ENCODE measurements at places on chromosomes 3 and 15. TPM values are rescaled to one million over a fixed set of nuclear protein-coding genes. Genes with fewer than 3 reads are reported as not detected.

Gene DPPA2
- total RNA-seq: not detected

Gene ST8SIA2
- 7.8 TPM for total RNA-seq

Gene CCDC33
- 0.52 TPM for total RNA-seq

Gene RETNLB
- not detected for total RNA-seq

Gene HGD
- total RNA-seq: not detected

Gene ADCY5
- total RNA-seq: 6.8 TPM

Gene STXBP5L
- total RNA-seq: not detected

Gene PLD1
- 31.3 TPM for total RNA-seq

Gene ISLR2
- total RNA-seq: 2.1 TPM

Gene CLDN11
- total RNA-seq: 1.6 TPM

Gene HCLS1
- total RNA-seq: 9.4 TPM

Gene STAB1
- 67.3 TPM for total RNA-seq

Gene CHRNB4
- total RNA-seq: under 0.01 TPM

Gene DLG1
- 62.1 TPM for total RNA-seq

Gene GMNC
- total RNA-seq: under 0.01 TPM

Gene GOLGA6A
- total RNA-seq: 1.0 TPM

Gene VEPH1
- 1.0 TPM for total RNA-seq

Gene DUOX1
- total RNA-seq: under 0.01 TPM

Gene MAPKBP1
- 10.4 TPM for total RNA-seq

Gene ROPN1
- not detected for total RNA-seq

Gene KLF15
- 2.6 TPM for total RNA-seq

Gene CCR2
- 3.7 TPM for total RNA-seq

Gene PLA2G4D
- not detected for total RNA-seq

Gene ZNF774
- 2.1 TPM for total RNA-seq

Gene CELSR3
- total RNA-seq: under 0.01 TPM

Gene GASK1A
- total RNA-seq: 12.0 TPM

Gene EPHA3
- total RNA-seq: 27.7 TPM

Gene CD86
- 3.7 TPM for total RNA-seq

Gene OR5H6
- not detected for total RNA-seq

Gene SLC28A2
- total RNA-seq: not detected

Gene FAM43A
- total RNA-seq: 15.7 TPM

Gene ZNF501
- total RNA-seq: 5.2 TPM

Gene HESX1
- total RNA-seq: not detected

Gene PIGX
- total RNA-seq: 12.5 TPM

Gene B3GALNT1
- total RNA-seq: 18.8 TPM

Gene OR5K2
- total RNA-seq: not detected

Gene AMOTL2
- total RNA-seq: 56.9 TPM

Gene ALS2CL
- 5.2 TPM for total RNA-seq

Gene NUP210
- total RNA-seq: 3.7 TPM

Gene CCRL2
- 1.6 TPM for total RNA-seq

Gene CHST13
- total RNA-seq: not detected

Gene AP3B2
- not detected for total RNA-seq

Gene SCN5A
- 1.6 TPM for total RNA-seq
